Stimulated activated CD8-positive, alpha-beta memory T cell treated with anti-CD3 and anti-CD28 coated beads, Interleukin-4, amount 100 ng/mL, for 48 hours (primary cell): ENCODE measurements at places on chromosomes 12 and 14.

- DNase-seq, result peak; percentile 92
Observed at GRCh38 chr12:6872073-6873048, 742 bp downstream of the SPSB2 start.

- DNase-seq, result no peak
Observed at GRCh38 chr12:2482938-2483660, 311.7 kb upstream of the FKBP4 start.

DNA sequence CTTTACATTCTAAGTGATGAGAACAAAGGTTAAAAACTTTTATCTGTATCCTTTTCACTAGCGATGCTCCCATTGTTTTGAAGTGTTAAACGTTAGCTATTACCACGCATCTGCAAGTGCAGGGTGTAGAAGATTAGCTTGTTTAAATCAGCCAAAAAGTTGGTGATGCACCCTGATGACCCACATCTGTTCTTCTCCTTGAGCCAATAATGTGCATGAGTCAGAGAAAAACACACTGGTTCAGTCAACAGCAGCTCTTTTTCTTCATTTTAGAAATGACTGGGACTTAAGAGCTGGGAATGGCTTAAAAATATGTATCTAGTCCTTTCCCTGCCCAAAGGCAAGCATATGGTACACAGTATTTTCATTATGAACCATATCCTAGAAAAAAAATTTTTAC, 323.5 kb upstream of the PDE3A start:
- DNase-seq, result no peak

- no peak for DNase-seq
Observed at GRCh38 chr12:40034156-40034555, 71.7 kb downstream of the SLC2A13 start.

GRCh38 chr14:51365241-51365965, 125.4 kb downstream of the TMX1 start:
- no peak for DNase-seq

- no peak for DNase-seq
Observed at GRCh38 chr14:37320106-37320505, 122.4 kb downstream of the MIPOL1 start.

GRCh38 chr12:25929142-25929541, 29.3 kb upstream of the RASSF8 start:
- DNase-seq, result no peak

DNA sequence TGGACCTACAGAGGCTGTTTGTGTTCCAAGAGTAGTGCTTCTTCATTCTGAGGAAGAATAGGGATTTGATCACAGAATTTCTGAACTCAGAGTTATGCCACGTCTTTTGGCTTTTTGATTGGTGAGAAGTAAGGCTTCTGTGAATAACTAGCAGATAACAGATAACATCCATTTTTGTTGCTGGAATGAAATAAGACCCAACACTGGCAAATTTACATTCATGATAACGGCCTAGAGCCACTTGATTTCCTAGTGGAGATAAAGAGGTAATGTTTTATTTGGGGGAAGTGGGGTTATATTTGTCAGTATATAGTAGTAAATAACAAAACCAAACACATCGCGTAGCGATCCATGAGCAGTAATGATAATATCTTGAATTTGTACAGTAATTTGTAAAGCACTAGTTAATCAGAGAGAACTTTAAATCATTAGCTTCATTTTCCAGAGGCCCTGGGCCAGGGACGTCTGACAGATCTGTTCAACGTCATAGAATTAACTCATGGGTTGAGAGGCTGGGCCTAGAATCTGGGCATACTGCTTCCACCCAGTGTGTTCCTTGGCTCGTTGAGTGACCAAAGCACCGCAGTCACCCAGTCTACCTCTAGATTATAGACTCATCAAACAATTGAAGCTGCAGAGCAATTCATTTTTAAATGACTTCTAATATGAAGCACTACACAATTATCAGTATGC, 79.6 kb downstream of the HMGA2 start:
- DNase-seq, result no peak

- DNase-seq, result no peak
Observed at GRCh38 chr12:100061814-100062213, 77.1 kb upstream of the ANKS1B start.

- DNase-seq, result no peak
Observed at GRCh38 chr12:117328556-117329100, 32.8 kb downstream of the NOS1 start.

GRCh38 chr14:98168211-98168985, 1103.6 kb downstream of the BCL11B start:
- no peak for DNase-seq

- no peak for DNase-seq
Observed at GRCh38 chr12:93425736-93426411, 15.9 kb downstream of the UBE2N start.

DNA sequence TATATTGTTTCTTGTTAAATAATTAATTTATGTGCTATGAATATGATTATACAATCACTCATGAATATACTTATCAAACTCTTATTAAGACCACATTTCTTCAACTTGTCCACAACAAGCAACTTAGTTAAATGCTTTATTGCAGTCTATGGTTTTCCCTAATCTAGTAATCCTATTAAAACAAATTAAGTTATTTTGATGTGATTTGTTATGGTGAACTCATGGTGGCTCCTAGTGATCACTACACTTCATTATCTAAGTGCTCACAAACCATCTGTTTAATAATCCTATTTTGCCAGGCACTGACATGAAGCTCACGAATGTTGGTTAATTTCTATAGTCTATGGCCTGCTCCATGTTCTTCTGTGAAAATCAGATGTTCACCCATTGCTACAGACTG, 42.9 kb downstream of the INSM2 start:
- no peak for DNase-seq

- no peak for DNase-seq
Observed at GRCh38 chr14:89640141-89640540, 223.1 kb upstream of the FOXN3 start.

GRCh38 chr12:113465808-113466453, 5.7 kb downstream of the LHX5 start:
- no peak for DNase-seq

DNA sequence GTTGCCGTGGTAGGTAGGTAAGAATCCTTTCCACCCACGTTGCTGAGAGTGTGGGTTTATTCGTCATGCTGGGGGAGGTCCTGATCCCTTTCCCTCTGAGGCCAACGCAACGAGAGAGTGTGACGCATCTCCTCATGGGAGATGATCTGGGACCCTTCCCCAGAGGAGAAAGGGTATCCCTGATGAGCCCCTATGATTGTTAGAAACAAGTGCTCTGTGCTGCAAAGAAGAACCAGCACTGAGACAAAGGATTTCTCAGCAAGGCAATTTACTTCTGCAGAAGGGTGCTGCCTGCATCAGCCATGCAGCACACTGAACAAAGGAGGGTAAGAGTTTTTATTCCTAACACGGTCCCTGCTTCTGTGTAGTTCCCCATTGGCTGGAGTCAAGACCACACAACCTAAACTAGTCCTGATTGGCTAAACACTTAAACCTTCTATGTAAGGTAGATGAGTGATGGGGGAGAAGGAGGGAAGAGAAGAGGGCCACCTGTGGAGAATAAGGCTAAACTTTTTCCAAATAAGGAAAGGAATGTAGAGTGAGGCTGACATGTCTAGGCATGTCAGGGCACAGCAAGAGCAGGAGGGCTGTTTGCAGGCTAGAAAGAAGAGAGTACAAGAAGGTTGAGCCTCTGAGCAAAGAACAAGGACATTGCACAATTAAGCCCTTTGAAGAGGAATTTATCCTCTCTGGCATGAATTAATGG, 21.3 kb downstream of the CLEC2A start:
- no peak for DNase-seq

DNA sequence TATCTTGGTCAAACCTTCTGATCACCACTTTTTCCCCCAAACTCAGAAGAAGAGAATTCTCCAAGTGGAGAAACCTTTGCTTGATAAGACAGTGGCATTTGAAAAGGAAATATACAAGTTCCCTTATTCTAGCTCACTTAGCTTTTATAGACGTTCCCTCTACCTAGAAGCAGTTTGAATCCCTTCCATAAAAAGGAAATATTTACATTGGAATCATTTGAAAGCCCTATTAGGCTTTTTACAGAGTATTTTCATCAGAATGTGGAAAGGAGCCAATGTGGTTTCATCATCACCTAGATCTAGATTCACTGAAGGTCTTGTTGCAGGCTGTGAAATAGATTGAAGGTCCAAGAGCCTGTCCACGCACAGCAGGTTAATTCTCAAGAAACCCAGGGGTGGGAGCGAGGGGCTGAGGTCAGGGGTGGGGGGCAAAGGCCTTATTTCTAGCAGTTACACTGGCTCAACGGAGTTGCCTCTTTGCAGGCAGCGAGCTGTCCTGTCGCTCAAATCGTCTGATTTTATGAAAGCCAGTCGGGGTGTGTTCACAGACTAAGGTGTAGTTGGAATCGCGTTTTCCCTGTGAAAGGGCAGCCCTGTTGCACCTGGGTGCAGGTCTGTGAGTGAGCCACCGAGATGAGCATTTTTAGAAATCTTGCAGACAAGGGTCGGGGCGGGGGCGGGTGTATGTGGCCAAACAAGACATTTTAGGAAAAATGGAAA, 45.6 kb downstream of the AACS start:
- DNase-seq, result no peak

DNA sequence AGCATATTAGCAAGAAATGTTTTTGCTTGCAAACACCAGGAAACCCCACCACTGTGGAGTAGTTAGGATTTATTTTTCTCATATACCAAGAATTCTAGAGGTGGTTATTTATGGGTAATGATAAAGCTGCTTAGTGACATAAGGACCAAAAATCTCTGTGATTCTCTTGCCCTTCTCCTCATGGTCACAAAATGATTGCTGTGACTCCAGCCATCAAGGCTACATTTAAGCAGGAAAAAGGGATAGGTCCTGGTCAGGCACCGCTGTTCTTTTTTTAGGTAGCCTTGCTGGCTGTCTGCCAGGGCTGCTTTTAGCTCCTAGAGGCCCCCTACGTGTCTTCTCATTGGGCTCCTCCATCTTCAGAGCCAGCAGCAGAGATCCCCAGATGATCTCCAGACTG, 104.2 kb downstream of the AACS start:
- no peak for DNase-seq

DNA sequence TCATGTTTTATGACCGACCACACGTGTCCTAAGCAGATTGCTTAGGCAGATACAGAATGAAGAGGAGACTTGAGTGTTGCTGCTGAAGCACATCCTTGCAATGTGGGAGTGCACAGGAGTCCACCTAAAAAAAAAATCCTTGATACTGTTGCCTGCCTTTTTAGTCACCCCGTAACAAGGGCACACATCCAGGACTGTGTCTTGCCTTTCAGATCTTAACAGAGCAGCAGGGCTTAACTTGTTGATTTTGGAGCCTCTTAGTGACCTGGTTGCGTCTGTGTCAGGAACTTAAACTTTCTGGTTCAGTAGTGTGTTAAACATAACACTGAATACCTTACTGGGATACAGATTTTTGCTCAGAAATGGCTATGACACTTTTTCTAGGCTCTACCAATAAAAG, 6.5 kb downstream of the EIF2B2 start:
- DNase-seq, result no peak

- DNase-seq, result peak; percentile 74
Observed at GRCh38 chr12:6230321-6231110, 30.3 kb downstream of the CD9 start.

- DNase-seq, result no peak
Observed at GRCh38 chr14:80491131-80491530, 279.8 kb upstream of the DIO2 start.

- DNase-seq, result no peak
Observed at GRCh38 chr12:19744705-19745218, 305.5 kb downstream of the AEBP2 start.
